ENCODE measurements at places on chromosomes 7 and 10. TPM values are rescaled to one million over a fixed set of nuclear protein-coding genes. Genes with fewer than 3 reads are reported as not detected.

GRK5 gene
- total RNA-seq = 2.4 TPM

GPER1 gene
- 0.26 TPM for total RNA-seq

ARHGAP21 gene
- total RNA-seq = 67.5 TPM

ASB15 gene
- total RNA-seq = not detected

ANKRD30A gene
- total RNA-seq = not detected

THAP5 gene
- total RNA-seq = 18.3 TPM

DNA sequence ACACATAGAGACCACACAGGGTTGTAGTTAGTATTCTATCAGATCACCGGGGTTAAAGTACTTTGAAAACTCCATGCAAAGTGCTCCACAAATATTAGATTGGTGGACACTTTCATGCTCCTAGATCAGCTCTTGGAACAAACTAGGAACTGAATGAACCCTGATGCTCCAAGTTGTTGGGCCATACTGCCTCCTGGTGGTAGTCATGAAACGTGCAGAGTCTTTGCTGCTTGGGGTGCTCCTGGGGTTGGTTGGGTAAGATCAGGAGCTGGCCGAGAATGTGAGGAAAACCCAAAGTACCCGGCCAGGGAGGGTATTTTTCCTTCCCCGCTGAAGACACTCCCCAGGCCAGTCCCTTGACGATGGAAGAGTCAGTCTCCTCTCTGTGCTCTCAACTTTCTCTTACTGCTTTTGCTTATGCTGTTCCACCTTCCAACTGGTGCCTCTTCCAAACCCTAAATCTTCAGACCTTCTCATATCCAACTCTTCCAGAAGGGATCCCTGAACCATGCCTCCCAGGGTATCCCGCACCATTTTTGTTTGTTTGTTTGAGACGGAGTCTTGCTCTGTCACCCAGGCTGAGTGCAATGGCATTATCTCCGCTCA lies 918 bp upstream of the RPEL1 start:
- no peak overlapping the region for H3K27ac ChIP-seq
- peaks cover 19% of the 10 kb centered on the region for H3K4me1 ChIP-seq
- no peak overlapping the region for H3K4me3 ChIP-seq
- peaks cover 15% of the 10 kb centered on the region for H3K36me3 ChIP-seq
- peak; percentile 70 for DNase-seq
- no peaks in the 10 kb centered on the region for H3K27me3 ChIP-seq

DNA sequence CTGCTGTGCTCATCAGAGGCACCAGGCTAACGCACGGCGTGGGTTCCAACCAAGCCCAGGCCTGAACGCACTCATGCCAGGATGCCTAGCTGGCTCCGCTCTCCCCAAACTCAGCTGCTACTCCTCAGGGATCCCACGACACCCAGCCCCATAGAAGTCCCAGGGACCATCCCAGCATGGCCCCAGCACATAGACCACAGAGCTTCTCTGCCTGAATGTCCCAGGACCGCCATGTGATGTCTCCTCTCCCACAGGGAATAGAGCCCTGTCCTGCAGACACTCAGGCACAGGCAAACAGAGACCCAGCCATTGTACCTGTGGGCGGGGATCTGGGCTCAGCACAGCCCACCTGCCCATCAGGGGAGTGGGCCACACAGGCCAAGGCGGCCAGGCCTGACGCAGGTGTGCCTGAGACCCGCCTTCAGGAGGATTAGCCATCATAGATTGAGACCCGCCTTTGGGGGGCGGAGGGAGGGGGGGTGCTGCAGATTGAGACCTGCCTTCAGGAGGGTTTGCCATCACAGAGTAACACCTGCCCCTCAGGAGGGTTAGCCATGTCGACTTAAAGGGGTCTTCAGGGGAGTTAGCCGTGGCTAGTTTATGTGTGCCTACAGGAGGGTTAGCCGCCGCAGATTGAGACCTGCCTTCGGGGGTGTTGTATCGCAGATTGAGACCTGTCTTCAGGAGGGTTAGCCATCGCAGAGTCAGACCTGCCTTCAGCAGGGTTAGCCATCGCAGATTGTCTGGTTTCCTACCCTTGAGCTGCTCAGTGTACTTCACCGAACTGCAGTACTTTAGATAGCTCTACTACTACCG lies 29.0 kb downstream of the RASGEF1A start:
- H3K4me1 ChIP-seq = peaks cover 5% of the 10 kb centered on the region
- no peak for DNase-seq
- peaks cover 50% of the 10 kb centered on the region for H3K27me3 ChIP-seq
- no peaks in the 10 kb centered on the region for H3K36me3 ChIP-seq

- no peak for DNase-seq
- peaks cover 57% of the 10 kb centered on the region for H3K4me1 ChIP-seq
- no peaks in the 10 kb centered on the region for H3K27me3 ChIP-seq
- peak overlapping the region; percentile 76 for H3K27ac ChIP-seq
These were observed 3.2 kb downstream of the PSMG3 start for GRCh38 chr7:1566687-1567048.

GRCh38 chr7:111012799-111013675 lies 77.9 kb upstream of the LRRN3 start:
- no peaks in the 10 kb centered on the region for H3K27me3 ChIP-seq

GRCh38 chr10:75717126-75717916 lies 285.9 kb downstream of the LRMDA start:
- H3K4me3 ChIP-seq = no peak overlapping the region
- DNase-seq = no peak
- H3K36me3 ChIP-seq = no peaks in the 10 kb centered on the region
- H3K4me1 ChIP-seq = no peaks in the 10 kb centered on the region

- H3K4me1 ChIP-seq = peaks cover 11% of the 10 kb centered on the region
- no peak overlapping the region for H3K4me3 ChIP-seq
- H3K27ac ChIP-seq = no peak overlapping the region
- no peaks in the 10 kb centered on the region for H3K36me3 ChIP-seq
These were observed 522.4 kb downstream of the PARD3 start for GRCh38 chr10:34292675-34293074.

GRCh38 chr10:132390170-132390920 lies 6.7 kb upstream of the PWWP2B start:
- no peaks in the 10 kb centered on the region for H3K36me3 ChIP-seq
- H3K27me3 ChIP-seq = no peaks in the 10 kb centered on the region
- no peak overlapping the region for H3K4me3 ChIP-seq
- no peak overlapping the region for H3K27ac ChIP-seq
- no peak for DNase-seq
